ENCODE measurements at places on chromosomes 11 and 22. TPM values are rescaled to one million over a fixed set of nuclear protein-coding genes. Genes with fewer than 3 reads are reported as not detected.

Gene EXPH5
- under 0.01 TPM for total RNA-seq

Gene OR10A2
- not detected for total RNA-seq

Gene TUG1
- 26.4 TPM for total RNA-seq

Gene MMP8
- not detected for total RNA-seq

Gene RFPL2
- not detected for total RNA-seq

Gene SHISAL1
- total RNA-seq: under 0.01 TPM

Gene TMPRSS13
- total RNA-seq: not detected

Gene KREMEN1
- total RNA-seq: 0.27 TPM

Gene APOA4
- total RNA-seq: not detected

Gene HEPN1
- total RNA-seq: 0.09 TPM

Gene ROBO4
- total RNA-seq: 151 TPM

Gene SAMM50
- 55.6 TPM for total RNA-seq

Gene NAALADL1
- total RNA-seq: 6.1 TPM

Gene LMNTD2
- total RNA-seq: 0.36 TPM

Gene TUB
- total RNA-seq: 2.3 TPM

Gene UBQLNL
- total RNA-seq: under 0.01 TPM

Gene C22orf31
- not detected for total RNA-seq

Gene GAL3ST1
- under 0.01 TPM for total RNA-seq

Gene ZP1
- not detected for total RNA-seq

Gene GLYAT
- total RNA-seq: not detected

Gene NELL1
- not detected for total RNA-seq

Gene RAB1B
- 75.9 TPM for total RNA-seq

Gene KDELR3
- total RNA-seq: 36.0 TPM

Gene BIK
- 0.09 TPM for total RNA-seq

Gene OSM
- not detected for total RNA-seq

Gene SNAP29
- total RNA-seq: 5.5 TPM

Gene CLDN5
- total RNA-seq: 857 TPM

Gene SULT4A1
- total RNA-seq: 0.09 TPM

Gene FOLR2
- total RNA-seq: not detected

Gene APOBEC3F
- total RNA-seq: 5.2 TPM

Gene SLC6A5
- total RNA-seq: not detected
